ENCODE measurements at places on chromosomes 4 and X. TPM values are rescaled to one million over a fixed set of nuclear protein-coding genes. Genes with fewer than 3 reads are reported as not detected.

DNA sequence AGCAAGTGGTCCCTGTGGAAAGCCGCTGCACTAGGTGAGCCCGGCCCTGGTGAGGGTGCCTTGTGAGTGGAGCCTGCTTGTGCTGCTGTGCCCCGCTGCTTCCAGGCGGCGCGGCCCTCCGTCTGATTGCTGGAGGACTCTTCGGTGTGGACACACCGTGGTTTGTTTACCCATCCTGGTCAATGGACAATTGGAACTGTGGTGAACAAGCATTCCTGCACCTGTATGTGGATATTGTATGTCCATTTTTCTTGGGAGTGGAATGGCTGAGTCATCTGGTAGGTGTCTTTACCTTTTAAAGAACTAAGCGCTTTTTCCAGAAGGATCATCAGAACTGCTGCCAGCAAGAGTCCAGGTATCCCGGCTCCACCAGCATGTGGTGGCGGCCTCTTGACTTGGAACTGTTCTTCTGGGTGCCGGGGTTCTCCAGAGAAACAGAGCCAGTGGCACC is 15.6 kb downstream of the MAEA start:
- no peak for DNase-seq
- H3K27me3 ChIP-seq: no peaks in the 10 kb centered on the region
- no peak overlapping the region for H3K27ac ChIP-seq
- H3K36me3 ChIP-seq: peaks cover 12% of the 10 kb centered on the region
- peaks cover 8% of the 10 kb centered on the region for H3K4me1 ChIP-seq
- H3K4me3 ChIP-seq: no peak overlapping the region

CT45A3 gene
- not detected for total RNA-seq

DNA sequence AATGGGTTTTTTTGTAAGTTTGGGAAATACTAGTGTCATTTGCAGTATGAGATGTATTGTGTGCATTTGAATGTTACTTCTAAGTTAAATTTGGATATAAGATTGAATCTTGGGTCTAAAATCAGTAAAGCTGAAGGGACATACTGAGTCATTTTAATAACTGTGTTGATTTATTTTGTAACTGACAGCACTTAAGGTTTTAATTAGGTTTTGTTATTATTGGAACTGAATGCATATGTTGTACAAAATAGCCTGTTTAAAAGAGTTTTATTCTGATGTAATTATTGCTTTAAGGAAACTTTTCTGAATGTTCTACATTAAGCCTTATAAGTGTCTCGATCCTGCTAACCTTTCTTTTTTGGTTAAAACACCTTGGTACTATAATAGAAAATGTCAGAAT is 396.6 kb downstream of the MAPK10 start:
- H3K27ac ChIP-seq: no peak overlapping the region

- no peaks in the 10 kb centered on the region for H3K36me3 ChIP-seq
- no peak for DNase-seq
- no peak overlapping the region for H3K27ac ChIP-seq
- H3K4me3 ChIP-seq: no peak overlapping the region
- H3K4me1 ChIP-seq: no peaks in the 10 kb centered on the region
- no peaks in the 10 kb centered on the region for H3K27me3 ChIP-seq
These were observed 2158.6 kb upstream of the TENM3 start for GRCh38 chr4:180084561-180084960.

- H3K36me3 ChIP-seq: peaks cover 19% of the 10 kb centered on the region
- no peak overlapping the region for H3K27ac ChIP-seq
- H3K4me1 ChIP-seq: peaks cover 25% of the 10 kb centered on the region
- DNase-seq: no peak
- no peaks in the 10 kb centered on the region for H3K27me3 ChIP-seq
- no peak overlapping the region for H3K4me3 ChIP-seq
These were observed 2.9 kb downstream of the LAMTOR3 start for GRCh38 chr4:99891351-99891750.

GRCh38 chr4:8303485-8304281 is 34.1 kb downstream of the HTRA3 start:
- no peaks in the 10 kb centered on the region for H3K27me3 ChIP-seq
- H3K4me3 ChIP-seq: no peak overlapping the region
- H3K27ac ChIP-seq: no peak overlapping the region
- H3K36me3 ChIP-seq: no peaks in the 10 kb centered on the region
- DNase-seq: no peak

- H3K27me3 ChIP-seq: no peaks in the 10 kb centered on the region
- H3K36me3 ChIP-seq: peaks cover 80% of the 10 kb centered on the region
- no peak for DNase-seq
These were observed 60.9 kb downstream of the HTT start for GRCh38 chr4:3135155-3136011.

GPR82 gene
- not detected for total RNA-seq

GRCh38 chr4:64062991-64063390 is 346.3 kb downstream of the TECRL start:
- no peaks in the 10 kb centered on the region for H3K27me3 ChIP-seq
- H3K27ac ChIP-seq: no peak overlapping the region
- no peak overlapping the region for H3K4me3 ChIP-seq
- DNase-seq: no peak
- H3K36me3 ChIP-seq: no peaks in the 10 kb centered on the region

TRIML2 gene
- not detected for total RNA-seq

- no peak overlapping the region for H3K27ac ChIP-seq
- peaks cover 68% of the 10 kb centered on the region for H3K27me3 ChIP-seq
- H3K4me3 ChIP-seq: no peak overlapping the region
These were observed 15.0 kb upstream of the NAT8L start for GRCh38 chr4:2044119-2044485.

- H3K27ac ChIP-seq: no peak overlapping the region
- H3K36me3 ChIP-seq: no peaks in the 10 kb centered on the region
- H3K4me1 ChIP-seq: no peaks in the 10 kb centered on the region
- DNase-seq: no peak
- H3K4me3 ChIP-seq: no peak overlapping the region
These were observed 54.4 kb upstream of the ACTRT1 start for GRCh38 chrX:128106630-128107029.

DNA sequence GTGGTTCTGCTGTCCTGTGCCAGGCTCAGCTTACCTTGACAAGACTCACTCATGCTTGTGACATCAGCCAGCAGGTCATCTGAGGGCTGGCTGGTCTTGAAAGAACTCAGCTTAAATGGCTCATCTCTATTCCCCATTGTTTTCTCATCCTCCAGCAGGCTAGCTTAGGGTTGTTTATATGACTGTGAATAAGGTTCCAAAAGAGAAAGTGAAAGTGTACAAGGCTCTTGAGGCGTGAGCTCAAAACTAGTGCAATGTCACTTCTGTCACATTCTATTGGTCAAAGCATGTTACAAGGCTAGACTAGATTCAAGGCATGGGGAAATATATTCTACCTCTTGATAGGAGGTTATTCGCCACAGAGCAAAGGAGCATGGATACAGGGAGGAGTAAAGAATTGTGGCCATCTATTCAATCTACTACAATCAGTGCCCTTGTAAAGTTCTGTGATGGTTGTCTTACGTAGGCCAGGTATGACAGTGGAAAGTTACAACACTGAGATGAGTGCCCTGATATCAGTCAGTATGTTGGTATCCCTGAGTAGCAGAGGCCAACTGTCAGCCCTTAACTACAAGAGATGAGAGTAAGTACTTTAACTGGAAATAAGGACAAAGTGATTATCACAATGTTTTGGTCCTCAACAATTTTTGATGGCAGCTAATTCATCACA is 19.8 kb upstream of the TMLHE start:
- no peaks in the 10 kb centered on the region for H3K4me1 ChIP-seq
- DNase-seq: no peak
- H3K36me3 ChIP-seq: no peaks in the 10 kb centered on the region
- no peaks in the 10 kb centered on the region for H3K27me3 ChIP-seq

- H3K36me3 ChIP-seq: peaks cover 6% of the 10 kb centered on the region
- H3K27me3 ChIP-seq: no peaks in the 10 kb centered on the region
- no peak overlapping the region for H3K4me3 ChIP-seq
- peaks cover 42% of the 10 kb centered on the region for H3K4me1 ChIP-seq
These were observed 6.2 kb downstream of the TMEM131L start for GRCh38 chr4:153472122-153473037.

GRCh38 chr4:19455196-19455595 is 796.5 kb upstream of the SLIT2 start:
- no peak for DNase-seq
- H3K4me1 ChIP-seq: no peaks in the 10 kb centered on the region
- no peak overlapping the region for H3K27ac ChIP-seq
- H3K36me3 ChIP-seq: no peaks in the 10 kb centered on the region
- no peaks in the 10 kb centered on the region for H3K27me3 ChIP-seq
- no peak overlapping the region for H3K4me3 ChIP-seq

GRCh38 chrX:9278475-9279233 is 186.2 kb upstream of the TBL1X start:
- H3K4me1 ChIP-seq: no peaks in the 10 kb centered on the region
- DNase-seq: no peak
- no peaks in the 10 kb centered on the region for H3K36me3 ChIP-seq
- H3K27me3 ChIP-seq: no peaks in the 10 kb centered on the region
- no peak overlapping the region for H3K4me3 ChIP-seq

FRAS1 gene
- not detected for total RNA-seq

- H3K4me1 ChIP-seq: no peaks in the 10 kb centered on the region
- DNase-seq: no peak
- no peak overlapping the region for H3K4me3 ChIP-seq
- no peak overlapping the region for H3K27ac ChIP-seq
- peaks cover 2% of the 10 kb centered on the region for H3K27me3 ChIP-seq
These were observed 192.7 kb upstream of the S100G start for GRCh38 chrX:16457239-16457638.

DNA sequence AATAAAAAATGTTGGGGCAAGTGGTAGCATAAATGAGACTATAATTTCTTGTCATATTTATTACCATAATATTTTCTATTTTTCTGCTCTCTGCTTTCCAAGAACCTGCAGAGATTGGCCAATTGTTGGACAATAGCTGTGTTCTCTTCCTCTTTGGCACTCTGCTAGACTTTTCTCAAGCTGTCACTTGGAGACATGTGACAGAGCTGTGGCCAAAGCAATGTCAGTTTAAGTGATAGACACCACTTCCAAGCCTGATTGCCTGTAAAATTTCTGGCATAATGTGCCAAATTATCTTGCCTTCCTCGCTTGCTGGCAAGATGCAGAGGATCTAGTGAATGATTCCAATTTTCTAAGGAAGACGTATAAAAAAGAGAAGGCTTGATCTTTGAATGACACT is 162.2 kb upstream of the NDST4 start:
- no peaks in the 10 kb centered on the region for H3K36me3 ChIP-seq
- no peaks in the 10 kb centered on the region for H3K27me3 ChIP-seq
- peaks cover 3% of the 10 kb centered on the region for H3K4me1 ChIP-seq
- H3K4me3 ChIP-seq: no peak overlapping the region
- DNase-seq: no peak
